NCI-H2107 (cell line): ENCODE measurements at places on chromosomes 1 and 21.

DNA sequence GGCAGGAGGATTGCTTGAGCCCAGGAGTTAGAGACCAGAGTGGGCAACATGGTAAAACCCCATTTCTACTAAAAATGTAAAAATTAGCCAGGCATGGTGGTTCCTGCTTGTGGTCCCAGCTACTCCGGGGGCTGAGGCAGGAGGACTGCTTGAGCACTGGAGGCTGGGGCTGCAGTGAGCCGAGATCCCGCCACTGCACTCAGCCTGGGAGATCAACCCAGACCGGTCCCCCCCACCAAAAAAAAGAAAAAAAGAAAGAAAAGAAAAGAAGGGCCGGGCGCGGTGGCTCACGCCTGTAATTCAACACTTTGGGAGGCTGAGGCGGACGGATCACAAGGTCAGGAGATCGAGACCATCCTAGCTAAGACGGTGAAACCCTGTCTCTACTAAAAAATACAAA lies 1.8 kb upstream of the GMEB1 start:
- DNase-seq: no peak

GRCh38 chr1:24101796-24102586 lies 9.9 kb downstream of the MYOM3 start:
- no peak for DNase-seq

- DNase-seq: no peak
Measured at GRCh38 chr1:235087906-235088305, 40.7 kb downstream of the TOMM20 start.

DNA sequence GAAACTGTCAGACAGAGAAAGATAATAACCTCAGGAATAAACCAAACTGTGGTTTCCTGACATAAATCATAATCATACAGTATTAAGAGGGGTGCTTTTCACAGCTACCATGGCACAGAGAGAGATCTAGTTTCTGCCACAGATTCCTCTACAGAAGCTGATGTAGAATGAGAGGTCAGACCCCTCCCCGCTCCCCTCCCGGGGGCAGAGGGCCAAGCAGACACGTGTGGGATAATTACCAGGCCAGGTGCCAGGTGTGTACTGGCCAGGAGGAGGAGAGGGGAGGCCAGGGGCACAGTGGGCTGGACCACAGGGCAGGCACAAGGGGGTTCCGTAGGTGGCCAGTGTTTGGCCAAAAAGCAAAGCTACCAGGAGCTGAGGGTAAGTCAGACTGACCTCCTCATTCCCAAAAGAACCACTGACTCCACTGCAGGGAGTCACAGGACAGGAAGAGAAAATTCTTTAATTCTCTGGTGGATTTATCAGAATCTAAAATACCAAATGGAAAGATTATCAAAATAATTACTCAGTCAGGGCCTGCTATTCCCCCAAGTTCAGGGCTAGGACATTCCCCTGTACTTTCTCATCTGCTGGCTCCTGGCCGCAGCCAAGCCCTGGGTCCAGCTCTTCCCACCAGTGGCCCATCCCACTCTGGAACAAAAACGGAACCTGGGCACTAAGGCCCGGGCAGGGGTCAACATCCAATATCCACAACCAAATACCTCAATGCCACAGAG lies 30.0 kb downstream of the C2CD2 start:
- no peak for DNase-seq

- no peak for DNase-seq
Measured at GRCh38 chr1:89381618-89382017, 17.8 kb downstream of the GBP6 start.

GRCh38 chr21:18249672-18250071 lies 5.0 kb downstream of the CHODL start:
- DNase-seq: no peak

GRCh38 chr1:219088778-219089557 lies 84.7 kb upstream of the LYPLAL1 start:
- no peak for DNase-seq
